Activated T-helper 9 cell treated with anti-CD3 and anti-CD28 coated beads, Interleukin-2, amount 50 U/mL, for 16 hours (primary cell): ENCODE measurements at places on chromosomes 7 and 10.

DNA sequence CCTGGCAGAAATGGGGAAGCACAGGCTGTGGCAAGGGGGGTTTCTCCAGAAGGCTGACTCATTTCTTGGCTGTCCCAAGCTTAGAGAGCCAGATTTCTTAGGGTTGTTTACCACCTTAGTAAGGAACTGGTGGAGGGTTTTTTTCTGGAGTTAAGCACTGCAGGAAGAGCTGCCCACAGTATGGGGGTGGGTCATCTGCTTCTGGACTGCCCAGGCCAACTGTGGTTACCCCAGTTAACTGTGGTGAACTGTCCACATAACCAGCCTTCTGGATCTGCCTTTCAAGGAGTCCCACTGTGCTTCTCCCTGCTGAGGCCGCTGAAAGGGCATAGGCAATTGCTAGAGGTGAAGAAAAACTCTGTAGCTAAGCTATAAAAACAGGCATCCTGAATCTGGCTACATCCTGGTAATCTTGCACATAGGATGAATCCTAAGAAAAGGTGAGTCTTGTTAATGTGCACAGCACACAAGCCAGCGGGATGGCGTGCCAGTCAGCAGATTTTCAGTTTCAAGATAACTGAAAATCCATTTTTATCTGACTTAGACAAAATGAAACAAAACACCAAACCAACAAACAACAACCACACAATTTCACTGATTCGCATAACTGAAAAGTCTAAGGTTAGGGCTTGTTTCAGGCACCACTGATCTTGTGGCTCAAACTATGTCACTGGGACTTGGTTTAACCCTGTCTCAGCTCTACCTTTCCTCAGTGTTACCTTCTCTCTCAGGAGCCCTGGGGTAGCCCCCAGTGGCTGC lies 21.6 kb upstream of the TSPAN33 start:
- no peak for DNase-seq

- no peak for DNase-seq
Measured at GRCh38 chr10:119132521-119133345, 28.8 kb downstream of the DENND10 start.

DNA sequence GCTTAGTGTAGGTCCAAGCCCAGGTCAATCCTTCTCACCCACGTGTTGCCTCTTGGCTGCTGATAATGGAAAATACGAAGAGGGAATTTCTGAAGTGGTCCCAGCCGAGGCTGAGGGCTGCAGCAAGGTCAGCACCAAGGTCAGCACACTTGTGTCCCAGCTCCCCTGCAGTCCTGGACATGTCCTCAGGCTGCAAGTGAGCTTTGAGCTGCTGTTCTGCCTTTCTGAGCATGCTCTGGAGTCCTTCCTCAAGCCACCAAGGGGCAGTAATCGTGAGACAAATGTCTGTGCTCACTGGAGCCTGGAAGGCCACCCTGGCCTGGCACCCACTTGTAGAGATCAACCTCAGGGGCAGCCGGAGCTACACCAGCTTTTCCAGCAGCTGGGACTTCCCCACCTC lies 28.3 kb downstream of the DRGX start:
- DNase-seq = no peak

- DNase-seq = no peak
Measured at GRCh38 chr10:87559392-87559791, 54.7 kb downstream of the MINPP1 start.

DNA sequence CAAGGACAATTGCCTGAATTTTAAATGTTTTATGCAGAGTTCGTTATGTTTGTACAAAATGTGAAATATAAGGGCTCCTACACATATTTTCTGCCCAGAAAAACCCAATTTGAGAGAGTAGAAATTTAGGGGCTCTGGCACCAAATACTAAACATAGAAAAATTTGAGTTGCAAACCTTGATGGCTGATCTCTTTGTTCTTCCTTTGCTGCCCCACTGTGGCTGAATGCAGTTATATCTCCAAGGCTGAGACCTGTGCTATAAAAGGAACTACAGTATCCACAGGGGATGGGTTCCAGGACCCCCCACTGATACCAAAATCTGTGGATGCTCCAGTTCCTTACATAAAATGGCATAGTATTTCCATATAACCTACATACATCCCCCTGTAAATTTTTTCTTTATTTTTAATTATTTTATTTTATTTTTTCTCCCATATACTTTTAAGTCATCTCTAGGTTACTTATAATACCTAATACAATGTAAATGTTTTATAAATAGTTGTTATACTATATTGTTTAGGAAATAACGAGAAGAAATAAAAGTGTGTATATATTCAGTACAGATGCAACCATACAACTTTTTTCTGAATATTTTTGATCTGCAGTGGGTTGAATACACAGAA lies 22.5 kb downstream of the CFAP43 start:
- DNase-seq = no peak

DNA sequence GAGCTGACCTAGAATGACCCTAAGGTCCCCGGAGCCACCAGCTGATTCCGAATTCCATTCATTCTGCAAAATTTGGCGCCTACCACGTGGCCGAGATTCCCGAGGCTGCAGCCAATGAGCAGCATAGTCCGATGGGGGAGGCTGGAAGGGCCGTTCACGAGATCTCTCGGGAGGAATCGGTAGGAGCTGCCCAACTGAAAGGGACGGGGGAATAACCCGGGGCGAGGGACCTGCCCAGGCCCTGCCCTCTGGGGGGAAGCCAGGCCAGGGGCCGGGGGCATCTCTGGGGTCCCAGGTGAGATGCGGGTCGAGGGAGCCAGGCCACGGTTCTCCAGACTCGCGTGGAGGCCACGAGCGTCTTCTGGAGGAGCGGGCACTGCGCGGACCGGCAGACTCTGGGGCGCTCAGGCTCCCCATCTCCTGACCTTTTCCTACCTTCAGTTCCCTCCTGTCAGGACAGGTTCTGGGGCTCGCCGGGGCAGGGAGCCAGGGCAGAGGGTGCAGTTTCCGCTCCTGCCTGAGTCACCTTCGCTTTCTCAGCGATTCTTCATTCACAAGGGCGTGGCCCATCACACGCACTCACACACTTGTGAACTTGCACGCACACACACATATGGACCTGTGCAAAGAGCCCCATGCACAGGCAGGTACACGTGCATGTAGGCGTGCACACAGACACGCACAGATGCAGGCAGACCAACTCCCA lies 173.4 kb downstream of the RNF216 start:
- no peak for DNase-seq
